Inflammatory macrophage (primary cell): ENCODE measurements at places on chromosomes 2 and 18.

GRCh38 chr2:153071090-153071489 is 352.7 kb downstream of the ARL6IP6 start:
- DNase-seq: no peak

GRCh38 chr2:237535385-237536082 is 30.8 kb upstream of the PRLH start:
- no peak for DNase-seq

GRCh38 chr2:150174056-150174805 is 313.2 kb downstream of the RND3 start:
- DNase-seq: no peak

GRCh38 chr2:177256695-177257094 is 7.8 kb downstream of the NFE2L2 start:
- DNase-seq: no peak

GRCh38 chr18:48786455-48787202 is 164.1 kb downstream of the SMAD7 start:
- no peak for DNase-seq

- no peak for DNase-seq
Observed at GRCh38 chr2:217177720-217178119, 317.9 kb upstream of the TNP1 start.

DNA sequence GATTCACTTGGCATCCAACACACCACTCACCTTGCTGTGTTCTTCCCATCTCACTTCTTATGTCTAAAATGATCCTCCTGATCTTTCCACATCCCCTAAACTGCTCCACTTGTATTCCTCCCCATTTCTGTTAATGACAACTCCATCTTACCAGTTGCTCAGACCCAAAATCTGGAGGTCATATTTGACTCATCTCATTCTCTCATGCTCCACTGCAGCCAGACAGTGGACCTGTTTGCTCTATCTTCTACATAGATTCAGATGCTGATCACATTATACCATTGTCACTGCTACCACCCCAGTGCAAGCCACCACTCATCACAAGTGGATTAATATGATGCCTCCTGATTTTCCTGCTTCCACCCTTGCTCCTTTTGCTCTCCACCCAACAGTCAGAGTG is 7.9 kb upstream of the NABP1 start:
- DNase-seq: no peak

- DNase-seq: no peak
Observed at GRCh38 chr2:100228967-100229366, 86.6 kb upstream of the AFF3 start.

DNA sequence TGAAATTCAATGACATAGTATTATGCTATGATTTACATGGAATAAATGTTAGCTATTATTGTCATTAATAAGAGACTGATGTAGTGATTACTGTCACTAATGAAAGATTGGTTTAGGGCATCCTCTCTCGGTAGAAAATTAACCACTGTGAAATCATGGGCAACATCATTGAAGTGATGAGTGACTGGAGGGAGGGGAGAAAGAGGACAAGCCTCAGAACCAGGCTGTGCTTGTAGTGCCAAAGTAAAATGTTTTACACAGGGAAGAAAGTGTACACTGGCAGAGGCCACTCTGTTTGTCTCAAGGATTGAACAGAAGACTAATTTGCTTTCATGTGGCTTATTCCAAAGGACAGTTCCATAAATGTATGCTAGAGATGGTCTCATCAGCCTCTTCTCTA is 456.2 kb upstream of the TCF4 start:
- DNase-seq: no peak

DNA sequence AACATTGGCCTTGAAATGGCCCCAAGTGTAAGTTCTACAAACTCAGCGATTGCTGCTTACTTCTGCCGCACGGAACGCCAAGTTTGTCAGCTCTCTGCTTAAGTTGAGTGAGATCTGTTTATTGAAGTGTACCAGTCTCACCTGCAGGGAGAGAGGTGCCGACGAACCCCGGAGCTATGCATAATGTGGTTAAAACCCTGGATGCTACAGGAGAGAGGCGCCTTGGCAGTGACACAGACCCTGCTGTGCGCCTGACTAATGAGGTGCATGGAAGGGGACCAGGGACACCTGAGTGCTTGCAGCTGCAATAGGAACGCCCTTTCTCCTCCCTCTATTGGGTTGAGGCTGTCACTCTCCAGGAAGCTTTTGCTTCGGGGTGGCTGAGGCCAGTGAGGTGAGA is 979 bp downstream of the SLC9A2 start:
- DNase-seq: no peak

DNA sequence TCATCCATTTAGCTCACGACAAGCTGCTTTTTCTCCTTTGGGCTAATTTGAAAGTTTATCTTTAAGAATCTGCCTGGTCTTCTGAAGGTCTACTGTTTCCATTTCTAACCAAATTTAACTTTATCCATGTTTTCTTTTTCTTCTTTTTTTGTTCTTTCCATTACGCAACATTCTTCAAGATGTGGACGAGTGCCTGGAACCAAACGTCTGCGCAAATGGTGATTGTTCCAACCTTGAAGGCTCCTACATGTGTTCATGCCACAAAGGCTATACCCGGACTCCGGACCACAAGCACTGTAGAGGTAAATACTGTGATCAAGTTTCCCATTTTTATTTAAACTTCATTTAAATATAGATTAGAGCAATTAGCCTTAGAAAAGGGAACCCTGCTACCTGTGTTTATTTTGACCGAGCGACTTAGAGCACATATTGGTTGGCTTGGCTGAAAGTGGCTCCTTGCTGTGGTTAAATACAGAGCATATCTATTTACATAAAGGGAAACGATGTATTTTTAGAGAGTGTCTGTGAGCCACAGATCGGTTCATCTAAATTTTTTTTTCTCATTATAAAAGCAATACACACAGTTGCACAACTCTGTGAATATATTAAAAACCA is 183.4 kb upstream of the RASGRP3 start:
- no peak for DNase-seq

DNA sequence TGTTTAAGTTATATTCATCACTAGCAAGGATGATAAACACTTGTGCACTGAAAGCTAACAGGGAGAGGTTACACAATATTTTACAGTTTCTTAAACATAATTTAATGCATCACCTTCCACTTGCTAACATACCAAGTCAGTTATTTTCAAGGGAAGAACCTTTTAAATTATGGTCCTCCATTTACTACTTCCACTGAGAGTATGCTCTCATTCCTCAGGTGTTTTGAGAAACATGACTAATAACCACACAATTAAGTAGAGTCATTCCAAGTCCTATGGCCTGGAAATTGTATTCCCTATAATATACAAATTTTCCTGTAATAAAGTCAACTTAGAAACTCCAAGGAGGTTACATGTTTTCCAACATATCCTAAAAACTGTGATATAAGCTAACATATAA is 152.3 kb upstream of the STON1 start:
- DNase-seq: no peak

GRCh38 chr2:45345331-45346234 is 265.5 kb downstream of the SRBD1 start:
- DNase-seq: no peak

DNA sequence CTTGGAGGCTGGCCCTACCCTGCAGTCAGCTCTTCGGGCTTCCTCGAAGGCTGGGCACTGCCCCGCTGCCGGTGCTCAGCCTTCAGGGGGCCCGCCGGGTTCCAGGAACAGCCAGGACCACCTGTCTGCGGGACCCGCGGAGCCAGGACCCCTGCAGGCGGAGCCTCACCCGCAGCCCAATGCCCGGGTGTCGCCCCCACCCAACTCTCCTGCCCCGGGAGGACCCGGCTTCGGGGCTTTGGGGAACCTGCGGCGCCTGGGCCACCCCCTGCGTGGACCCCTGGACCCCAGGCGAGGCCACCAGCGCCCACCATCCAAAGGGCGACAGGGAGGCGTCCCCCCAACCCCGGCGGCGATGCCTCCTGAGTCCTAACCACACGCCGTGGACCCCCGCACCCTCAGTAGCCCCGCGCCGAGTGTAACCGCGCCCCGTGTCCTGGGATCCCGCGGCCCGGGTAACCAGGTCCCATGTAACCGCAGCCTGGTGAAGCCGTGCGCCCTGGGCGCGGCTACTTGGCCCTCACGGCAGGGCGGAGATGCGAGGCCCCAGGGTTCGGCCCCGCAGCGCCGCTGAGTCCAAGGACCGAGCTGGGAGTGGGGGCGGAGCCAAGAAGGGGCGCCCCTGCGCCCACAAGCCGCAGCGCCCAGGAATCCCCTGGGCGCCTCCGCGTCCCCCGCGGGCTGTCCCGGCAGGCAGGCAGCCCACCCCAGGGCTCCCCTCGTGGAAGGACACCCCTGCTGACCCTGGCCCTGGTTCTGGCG is 11.0 kb upstream of the UBE2F start:
- no peak for DNase-seq

DNA sequence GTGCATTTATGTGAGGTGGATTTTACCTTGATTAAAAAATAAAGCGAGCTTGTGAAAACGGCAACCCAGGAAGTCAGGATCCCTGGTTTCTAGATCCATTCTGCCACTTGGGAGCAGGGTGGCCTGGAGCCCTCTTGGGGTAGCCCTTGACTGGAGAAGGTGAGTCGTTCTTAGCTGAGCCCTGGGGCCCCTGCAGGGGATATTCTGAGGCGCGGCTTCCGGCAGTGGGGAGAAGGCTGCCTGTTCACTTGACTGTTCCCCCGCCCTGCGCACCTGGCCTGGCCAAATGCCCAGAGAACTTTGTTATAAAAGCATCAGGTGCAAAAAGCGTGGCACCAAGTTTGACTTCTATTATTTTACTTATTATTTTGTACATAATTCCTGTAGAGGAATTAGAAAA is 221.9 kb downstream of the DYSF start:
- no peak for DNase-seq

DNA sequence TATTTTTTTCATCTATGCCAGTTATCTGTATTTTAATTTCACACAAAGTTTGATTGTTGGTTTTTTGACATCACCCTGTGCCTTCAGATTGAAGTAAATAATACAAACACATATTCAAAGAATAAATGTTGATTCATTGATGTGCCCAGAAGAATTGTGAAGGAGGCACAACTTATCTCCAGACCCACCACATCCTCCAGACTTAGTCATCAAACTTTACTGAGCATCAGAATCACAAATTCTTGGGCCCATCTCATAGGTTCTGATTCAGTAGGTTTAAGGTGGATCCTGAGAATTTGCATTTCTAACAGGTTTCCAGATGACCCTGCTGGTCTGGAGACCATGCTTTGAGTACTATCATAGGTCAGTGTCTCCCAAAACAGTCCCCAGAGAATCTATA is 82.8 kb upstream of the PIK3C3 start:
- no peak for DNase-seq

GRCh38 chr2:183349091-183349490 is 224.8 kb downstream of the NUP35 start:
- no peak for DNase-seq

- DNase-seq: no peak
Observed at GRCh38 chr2:54065411-54065810, 50.0 kb upstream of the ACYP2 start.

DNA sequence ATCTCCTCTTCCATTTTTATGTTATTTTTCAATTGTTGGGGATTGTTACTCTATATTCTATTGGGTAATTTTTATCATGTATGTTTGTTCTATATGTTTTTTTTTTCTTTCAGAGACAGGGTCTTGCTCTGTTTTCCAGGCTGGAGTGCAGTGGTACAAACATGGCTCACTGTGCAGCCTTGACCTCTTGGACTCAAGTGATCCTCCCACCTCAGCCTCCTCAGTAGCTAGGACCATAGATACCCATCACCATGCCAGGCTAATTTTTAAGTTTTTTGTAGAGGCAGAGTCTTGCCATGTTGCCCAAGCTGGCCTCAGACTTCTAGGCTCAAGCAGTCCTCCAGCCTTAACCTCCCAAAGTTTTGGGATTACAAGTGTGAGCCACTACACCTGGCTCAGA is 88.7 kb downstream of the TTC27 start:
- DNase-seq: no peak

- no peak for DNase-seq
Observed at GRCh38 chr18:51867767-51868166, 472.2 kb upstream of the DCC start.

GRCh38 chr2:66897181-66897580 is 462.3 kb downstream of the MEIS1 start:
- no peak for DNase-seq

GRCh38 chr2:219441451-219442255 is 7.0 kb downstream of the SPEG start:
- DNase-seq: no peak

DNA sequence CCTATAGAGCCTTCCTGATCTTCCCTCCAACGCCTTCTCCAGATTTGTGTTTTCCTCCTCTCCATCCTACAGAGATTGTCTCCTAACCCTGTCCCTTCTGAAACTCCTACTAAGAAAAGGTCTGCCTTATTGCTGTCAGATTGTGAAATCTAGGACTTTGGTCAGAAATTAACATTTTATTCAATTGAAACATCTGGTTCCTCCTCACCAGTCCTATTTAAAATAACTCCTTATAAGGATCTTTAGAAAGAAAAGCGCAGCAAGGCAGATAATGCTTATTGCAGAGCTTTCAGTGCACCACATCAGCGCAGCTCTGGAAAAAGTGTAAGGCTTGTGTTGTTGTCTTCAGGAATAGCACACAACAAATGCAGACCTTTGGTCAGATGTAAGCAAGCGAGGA is 477.8 kb upstream of the CHST9 start:
- no peak for DNase-seq

GRCh38 chr2:95275151-95275515 is 884 bp downstream of the PROM2 start:
- no peak for DNase-seq

DNA sequence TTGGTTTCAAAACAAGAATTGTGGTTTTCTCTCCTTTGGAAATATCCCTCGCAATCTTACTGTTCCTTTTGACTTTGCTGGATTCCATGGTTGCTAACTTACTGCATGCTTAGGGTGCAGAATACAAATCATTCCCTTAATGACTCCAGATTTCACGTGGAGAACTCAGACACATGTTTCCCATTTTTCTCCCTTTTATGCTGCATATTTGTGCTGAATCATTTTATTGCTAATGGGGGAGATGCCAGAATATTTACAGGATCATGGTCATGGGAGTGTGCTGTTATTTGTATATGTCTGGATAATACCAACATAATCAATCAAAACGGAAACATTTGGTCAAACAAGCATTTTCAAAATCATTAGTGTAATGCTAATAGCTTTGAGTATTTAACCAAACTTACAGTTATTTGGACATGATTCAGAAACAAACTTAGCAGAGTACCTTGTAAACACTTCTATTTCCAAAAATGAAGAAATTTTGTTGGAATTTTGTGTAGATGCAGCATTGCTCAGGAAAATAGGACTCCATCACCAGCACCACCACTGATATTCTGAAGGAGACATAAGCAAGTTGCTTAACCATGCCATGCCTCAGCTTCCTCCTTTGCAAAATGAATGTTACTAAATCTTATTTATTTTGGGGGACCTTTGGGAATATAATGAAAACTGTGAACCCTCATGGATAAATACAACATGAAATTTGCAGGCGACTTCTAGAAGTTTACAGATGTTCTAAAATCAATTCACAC is 122.5 kb upstream of the RND3 start:
- DNase-seq: no peak

GRCh38 chr2:229910832-229911412 is 10.9 kb downstream of the TRIP12 start:
- no peak for DNase-seq

GRCh38 chr2:29010946-29011345 is 29.8 kb downstream of the TOGARAM2 start:
- DNase-seq: peak; percentile 21

- DNase-seq: no peak
Observed at GRCh38 chr2:109355192-109355843, 226.3 kb downstream of the SH3RF3 start.

GRCh38 chr2:48838029-48838428 is 82.5 kb upstream of the LHCGR start:
- no peak for DNase-seq
